Activated T-helper 9 cell treated with anti-CD3 and anti-CD28 coated beads, Interleukin-2, amount 50 U/mL, for 16 hours (primary cell): ENCODE measurements at places on chromosomes 6 and 20.

- DNase-seq, result no peak
Measured at GRCh38 chr6:42322676-42323075, 105.0 kb upstream of the MRPS10 start.

DNA sequence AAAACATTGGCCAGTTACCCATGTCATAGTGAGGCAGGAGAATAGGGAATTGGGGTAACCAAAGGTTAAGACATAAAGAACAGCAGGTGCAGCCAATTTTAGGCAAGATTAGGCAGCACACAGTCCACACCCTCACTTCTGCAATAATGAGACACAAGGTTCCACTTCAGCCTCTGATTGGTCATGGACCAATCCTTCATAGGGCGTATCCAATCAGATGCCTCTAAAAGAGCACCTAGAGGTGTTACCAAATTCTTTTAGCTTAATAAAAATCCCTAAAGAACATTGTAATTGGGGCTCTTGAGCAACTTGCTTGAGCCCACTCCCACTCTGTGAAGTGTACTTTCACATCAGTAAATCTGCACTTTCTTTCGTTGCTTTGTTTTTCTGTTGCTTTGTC lies 302.4 kb downstream of the PREX1 start:
- no peak for DNase-seq

GRCh38 chr6:156731396-156731795 lies 45.8 kb upstream of the ARID1B start:
- DNase-seq, result no peak

DNA sequence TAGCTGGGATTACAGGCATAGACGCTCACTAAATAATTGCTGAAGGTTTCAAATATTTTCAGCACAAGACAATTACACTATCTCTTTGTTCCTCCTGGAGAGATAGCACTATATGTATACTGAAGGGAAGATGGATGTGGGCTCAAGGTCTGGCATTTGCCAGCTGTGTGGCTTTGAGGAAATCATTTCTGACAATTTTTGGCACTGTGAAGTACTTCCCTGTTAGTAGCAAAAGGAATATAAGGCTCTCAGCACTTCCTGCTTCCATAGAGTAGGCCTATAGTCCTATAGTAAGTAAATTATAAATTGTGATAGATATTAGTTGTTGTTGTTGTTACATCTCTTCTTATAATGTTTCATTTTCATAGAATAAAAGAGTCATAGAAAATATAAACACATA lies 271.1 kb downstream of the SAMD5 start:
- DNase-seq, result no peak

DNA sequence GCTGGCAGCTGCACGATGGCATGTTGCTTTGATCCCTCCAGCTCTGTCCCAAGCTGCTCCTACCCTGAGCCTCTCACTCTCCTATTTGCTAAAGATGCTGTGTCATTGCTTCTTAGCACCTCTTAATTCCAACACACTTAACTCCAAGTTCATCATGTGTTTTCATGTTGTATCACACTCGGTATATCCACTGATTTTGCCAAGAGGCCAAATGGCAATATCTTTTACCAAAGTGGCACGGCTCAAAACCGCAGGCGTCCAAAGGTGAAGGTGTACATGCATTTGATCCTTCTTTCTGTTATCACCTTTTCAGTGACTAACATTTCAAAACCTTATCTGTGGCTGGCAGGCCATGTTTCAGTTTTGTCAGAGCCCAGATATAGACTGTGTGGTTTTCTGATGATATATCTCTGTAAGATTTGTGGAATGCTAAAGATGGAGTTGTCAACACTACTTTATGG lies 217.0 kb downstream of the TBX18 start:
- DNase-seq, result no peak

- DNase-seq, result no peak
Measured at GRCh38 chr20:48210111-48211027, 425.1 kb upstream of the SULF2 start.

- no peak for DNase-seq
Measured at GRCh38 chr20:41361757-41362747, 4.6 kb downstream of the EMILIN3 start.

GRCh38 chr20:44089987-44090674 lies 96.9 kb downstream of the JPH2 start:
- no peak for DNase-seq

DNA sequence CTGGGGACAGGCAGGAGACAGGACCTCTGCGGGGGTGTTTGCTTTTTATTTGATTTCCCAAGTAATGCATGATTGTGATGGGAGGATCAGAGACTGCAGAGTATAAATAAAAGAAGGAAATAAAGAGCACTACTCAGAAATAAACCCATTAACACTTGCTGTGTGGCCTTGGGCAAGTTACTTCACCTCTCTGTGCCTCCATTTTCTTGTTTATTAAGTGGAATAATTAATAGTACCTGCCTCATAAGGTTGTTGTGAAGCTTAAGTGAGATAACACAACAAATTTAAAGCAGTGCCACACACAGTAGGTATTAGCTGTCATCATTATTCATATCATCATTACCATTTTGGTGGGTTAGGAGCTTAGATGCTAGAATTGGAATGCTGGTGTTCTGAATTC lies 8.1 kb downstream of the CEBPB start:
- DNase-seq, result no peak

DNA sequence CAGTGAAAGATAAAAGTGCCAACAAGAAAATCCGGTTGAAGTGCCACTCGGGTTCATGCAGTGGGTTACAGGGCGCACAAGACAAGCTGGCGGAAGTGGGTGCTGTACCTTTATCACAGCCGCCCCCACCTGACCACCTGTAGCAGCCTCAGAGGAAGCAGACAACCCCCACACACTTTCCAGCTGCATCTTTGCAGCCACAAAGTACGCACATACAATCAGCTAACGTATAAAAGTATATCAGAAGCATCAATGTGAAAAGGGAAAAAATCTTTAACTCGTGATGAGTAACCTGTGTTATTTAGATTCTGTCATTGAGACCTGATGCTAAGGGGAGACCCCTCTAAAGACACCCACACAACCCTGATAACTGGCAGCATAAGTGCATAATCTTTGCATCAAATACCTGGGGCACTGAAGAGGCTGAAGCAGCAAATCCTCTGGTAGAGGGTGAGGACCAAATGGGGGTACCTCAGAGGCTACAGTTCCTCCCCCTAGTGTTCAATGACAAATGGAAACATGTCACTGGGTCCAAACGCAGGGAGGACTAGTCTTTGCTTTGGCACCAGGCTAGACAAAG lies 22.1 kb downstream of the BACH2 start:
- peak; percentile 83 for DNase-seq

- no peak for DNase-seq
Measured at GRCh38 chr6:110102411-110102810, 77.1 kb downstream of the WASF1 start.

DNA sequence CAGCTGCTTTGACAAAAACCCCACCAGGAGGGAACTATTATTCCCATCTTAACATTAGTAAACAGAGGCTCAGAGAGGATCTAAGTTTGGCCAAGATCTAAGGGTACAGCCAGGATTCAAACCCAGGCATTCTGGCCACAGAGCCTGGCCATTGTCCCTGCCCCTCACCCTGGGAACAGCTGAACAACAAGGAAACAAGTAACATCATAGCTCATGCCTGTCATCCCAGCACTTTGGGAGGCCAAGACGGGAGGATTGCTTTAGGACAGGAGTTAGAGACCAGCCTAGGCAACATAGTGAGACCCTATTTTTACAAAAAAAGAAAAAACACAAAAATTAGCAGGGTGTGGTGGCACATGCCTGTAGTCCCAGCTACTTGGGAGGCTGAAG lies 27.5 kb downstream of the TOX2 start:
- no peak for DNase-seq

GRCh38 chr6:15608396-15608795 lies 54.4 kb downstream of the DTNBP1 start:
- DNase-seq, result no peak

DNA sequence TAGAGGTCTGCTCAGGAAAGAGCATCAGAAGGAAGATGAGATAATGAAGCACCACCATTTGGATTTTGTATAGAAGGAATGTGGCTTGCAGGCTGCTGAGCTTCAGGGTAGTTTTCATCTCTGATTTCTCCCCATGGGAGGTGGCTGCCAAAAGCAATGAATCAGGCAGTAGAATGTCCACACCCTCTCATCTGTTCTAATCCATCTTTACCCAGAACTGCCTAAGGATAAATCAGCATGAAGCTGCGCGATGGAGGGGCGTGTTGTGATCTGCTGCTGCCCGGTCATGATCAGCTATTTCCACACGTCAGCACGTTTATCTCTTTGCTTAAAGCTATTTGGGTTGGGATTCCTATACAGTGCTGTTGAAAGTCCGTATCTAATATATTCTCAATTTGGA lies 295.4 kb downstream of the FOXA2 start:
- DNase-seq, result no peak

- DNase-seq, result no peak
Measured at GRCh38 chr6:127475823-127476176, 16.6 kb upstream of the KIAA0408 start.
